Stimulated activated CD8-positive, alpha-beta memory T cell treated with anti-CD3 and anti-CD28 coated beads, Interleukin-7, amount 100 ng/mL, for 48 hours (primary cell): ENCODE measurements at places on chromosomes 11 and 22.

DNA sequence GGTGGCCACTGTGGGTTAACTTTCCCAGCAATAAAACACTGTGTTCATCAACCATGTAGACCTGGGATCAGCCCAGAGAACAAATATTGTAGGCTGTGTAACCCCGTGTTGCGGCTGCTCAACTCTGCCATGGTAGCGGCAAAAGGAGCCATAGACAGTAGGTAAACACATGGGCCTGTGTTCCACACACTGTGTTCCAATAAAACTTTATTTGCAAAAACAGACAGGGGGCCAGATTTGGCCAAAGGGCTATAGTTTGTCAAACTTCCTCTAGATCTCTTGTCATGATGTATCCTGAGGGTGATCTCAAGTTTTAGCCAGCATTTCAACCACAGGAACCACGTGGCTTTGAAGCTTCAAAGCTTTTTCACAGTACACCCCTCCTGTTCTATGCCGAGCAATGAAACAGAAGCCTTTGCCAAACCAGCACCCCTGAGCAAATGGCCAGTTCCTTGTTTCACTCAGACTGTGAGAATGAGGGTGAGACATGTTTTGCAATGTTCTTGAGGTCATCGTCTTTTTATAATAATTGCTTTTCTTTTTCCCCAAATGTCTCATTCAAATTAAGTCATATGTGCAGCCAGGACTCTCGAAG lies 49.9 kb upstream of the FADD start:
- DNase-seq = no peak

DNA sequence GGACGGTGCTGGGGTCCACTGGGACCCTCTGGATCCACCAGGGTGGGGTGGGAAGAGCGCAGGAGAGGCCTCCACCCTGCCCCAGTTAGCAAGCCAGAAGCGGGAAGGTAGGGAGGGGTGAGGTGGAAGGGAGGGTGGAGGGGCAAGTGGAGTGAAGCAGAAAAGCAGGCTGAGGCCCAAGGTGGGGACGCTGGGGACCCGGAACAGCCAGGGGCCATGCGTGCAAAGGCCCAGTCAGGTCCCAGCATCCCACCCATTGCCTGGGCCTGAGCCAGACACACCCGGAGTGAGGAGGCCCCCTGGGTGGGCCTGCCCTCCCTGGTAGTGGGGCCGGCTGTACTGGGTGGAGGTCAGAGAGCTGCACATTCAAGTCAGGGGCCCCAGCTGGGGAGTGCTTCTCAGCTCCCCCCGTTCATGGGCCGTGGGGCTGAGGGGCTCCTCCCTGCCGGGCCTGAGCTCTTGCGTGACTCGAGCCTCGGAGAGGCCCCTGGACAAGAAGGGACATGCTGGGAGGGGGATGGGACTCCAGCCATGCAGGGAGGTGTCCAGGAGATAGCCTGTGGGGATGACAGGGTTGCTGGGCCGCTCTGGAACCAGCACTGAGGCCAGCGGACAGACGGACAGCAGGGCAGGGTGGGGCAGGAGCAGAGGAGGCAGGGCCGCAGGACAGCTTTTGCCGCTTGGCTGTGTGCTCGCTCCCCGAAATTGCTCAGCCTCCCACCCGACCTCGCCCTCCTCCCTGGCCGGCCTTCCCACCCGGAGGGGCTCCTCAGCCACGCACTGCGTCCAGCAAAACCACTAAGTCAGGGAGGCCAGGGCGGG lies 7.7 kb downstream of the TNNT3 start:
- no peak for DNase-seq

DNA sequence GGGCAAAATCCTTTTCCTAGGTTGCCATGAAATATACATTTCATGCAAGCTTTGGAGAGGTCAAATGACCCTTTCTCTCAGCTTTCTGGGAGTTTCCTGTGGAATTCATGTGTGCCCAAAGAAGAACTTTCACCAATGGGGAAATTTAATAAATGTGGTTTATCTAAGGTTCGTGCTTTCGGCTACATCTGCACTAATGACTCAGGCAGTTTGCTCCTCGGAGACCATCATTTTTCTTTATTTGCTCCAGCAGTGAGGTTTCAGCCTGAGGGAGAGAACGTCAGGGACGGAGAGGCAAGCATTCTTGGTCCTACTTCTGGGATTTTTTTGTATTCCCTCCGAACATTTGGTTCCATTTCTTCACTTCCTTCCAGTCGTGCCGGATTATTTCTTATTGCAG lies 85.2 kb downstream of the FLI1 start:
- DNase-seq = no peak

DNA sequence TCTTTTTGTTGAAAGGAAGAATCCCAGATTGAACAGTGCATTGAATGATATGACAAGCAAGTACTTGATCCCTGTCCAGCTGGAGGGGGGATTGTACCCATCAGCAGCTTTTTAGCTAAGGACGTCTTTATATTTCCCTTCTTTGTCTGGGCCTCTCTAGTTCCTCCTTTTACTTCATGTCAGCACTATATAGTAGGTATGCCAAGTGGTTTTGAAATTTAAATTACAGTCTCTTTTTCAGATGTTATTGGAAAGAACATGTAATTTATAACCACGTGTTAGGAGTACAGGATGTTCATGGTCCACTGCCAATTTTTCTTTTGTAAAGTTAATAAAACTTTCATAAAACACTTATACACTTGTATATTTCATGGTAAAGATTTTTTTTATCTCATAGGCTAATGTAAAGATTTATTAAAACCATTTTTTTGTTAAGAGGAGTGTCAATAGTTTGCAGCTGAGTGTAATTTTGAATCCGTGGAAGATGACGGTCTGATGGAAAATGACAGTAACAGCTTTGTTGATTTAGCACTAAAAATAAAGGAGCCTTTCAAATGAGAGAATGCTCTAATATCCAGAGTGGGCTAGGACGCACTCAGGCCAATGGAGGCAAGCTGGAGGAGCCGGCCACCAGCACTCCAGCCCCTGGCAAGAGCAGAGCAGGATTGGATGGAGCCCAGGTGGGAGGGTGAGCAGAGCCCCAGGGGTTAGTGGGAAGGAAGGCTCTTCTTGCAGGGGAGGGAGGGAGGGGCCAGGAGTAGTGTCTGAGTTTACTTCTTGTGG lies 488.3 kb downstream of the INSC start:
- no peak for DNase-seq

DNA sequence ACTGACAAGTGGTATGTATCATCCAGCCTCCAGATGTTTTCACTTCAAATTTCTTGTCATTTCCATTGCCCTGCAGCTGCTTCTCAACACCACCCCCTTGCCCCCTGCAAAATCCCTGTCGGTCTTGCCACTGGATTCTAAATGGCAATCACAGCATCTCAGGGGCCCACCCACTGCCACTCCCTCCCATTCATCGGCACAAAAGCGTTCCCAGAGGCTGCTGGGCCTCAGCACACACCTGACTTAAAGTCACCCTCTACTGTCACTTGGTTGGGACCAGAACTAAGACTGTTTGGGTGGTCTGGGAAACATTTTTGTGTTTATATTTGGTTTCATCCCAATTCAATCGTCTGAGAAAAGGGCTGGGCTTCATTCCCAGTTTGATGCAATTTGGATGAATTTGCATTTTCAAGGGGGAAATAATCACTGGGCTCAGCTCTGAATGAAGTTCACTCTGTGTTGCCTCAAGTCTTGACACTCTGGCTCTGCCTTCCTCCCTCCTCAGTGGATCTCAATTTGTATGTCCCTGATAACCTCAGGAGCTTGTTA lies 27.1 kb downstream of the SYT13 start:
- DNase-seq = no peak

GRCh38 chr11:32006799-32007388 lies 84.0 kb upstream of the RCN1 start:
- DNase-seq = no peak

DNA sequence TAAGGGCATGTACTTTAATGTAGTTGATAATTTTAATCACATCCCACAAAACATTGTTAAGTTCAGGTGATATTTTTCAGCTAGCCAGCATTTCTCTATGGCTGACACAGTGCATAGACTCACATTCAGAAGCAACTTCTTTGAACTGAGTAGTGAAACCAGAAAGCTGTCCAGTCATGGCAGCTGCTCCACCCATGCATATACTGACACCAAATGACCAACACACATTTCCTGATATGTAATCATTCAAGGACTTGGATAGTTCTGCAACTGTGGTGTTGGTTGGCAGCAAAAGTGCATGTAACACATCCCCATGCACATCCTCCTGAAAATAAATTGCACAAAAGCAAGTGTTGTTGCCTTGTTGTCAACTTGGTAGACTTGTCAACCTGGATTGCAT lies 39.7 kb downstream of the CALCA start:
- DNase-seq = no peak

DNA sequence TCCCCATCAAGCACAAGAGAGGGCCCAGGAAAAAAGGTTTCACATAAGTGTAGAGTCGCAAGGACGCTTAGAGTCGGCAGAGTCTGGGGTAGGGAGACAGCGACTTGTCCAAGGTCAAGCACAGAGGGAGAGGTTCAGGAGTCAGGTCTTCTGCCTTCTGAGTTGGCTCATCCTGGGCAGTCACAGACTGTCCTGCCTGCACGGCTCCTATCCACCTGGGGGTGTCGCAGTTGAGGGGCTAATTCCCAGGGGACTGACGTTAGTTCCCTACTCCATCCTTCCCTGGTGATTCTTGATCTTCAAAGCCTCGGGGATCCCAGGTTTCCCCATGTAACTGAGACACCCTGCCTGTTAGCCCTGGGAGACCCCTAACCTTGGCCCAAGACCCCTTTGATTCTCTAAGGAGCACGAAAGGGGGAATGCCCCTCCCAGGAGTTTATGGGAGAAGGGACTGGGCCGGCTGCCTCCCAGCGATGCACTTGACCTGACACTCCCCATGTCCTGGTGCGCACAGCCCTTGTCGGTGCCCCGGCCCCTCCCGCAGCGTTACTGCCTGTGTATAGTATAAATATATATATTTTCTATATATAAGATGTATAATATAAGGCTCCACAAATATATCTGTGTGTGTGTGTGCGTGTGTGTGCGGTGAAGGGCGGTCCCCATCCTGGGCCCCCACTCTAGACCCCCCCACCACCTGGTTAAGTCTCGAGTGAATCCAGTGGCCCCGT lies 14.7 kb upstream of the TAB1 start:
- DNase-seq = no peak

DNA sequence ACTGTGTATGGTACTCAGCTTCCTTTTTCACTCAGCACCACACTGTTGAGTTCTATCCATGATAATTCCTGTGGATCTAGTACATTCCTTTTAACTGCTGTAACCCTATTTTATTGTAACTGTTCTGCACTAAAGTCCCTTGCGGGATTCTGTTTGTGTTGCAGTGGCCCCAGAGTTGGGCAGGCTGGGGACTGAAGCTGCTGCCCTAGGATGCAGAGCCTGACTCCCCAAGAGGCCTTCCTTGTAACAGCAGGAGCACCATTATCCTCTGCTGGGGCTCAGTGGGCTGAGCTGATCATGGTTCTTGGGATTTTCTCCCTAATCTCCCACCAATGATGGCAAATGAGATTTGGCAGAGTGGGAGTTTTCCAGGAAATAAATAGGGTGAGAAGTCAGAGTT lies 77.7 kb downstream of the CABIN1 start:
- DNase-seq = no peak

- DNase-seq = no peak
These were observed 57.8 kb upstream of the ZC3H12C start for GRCh38 chr11:110035357-110035756.

DNA sequence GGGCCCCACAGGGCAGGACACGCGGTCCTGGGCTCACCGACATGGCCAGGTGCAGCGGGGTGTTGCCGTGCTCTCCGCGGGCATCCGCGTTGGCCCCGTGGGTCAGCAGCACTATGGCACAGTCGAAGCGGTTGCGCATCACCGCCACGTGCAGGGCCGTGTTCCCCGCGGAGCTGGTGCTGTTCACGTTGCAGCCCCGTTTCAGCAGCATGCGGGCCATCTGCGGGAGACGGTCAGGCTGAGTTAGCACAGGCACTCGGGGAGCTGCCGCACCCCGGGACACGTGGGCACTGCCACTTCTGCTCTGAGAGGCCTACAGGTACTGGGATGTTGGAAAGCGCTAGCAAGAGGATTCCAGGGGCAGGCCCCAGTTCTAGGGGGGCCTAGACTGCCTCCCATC lies 22.3 kb upstream of the BAIAP2L2 start:
- DNase-seq = no peak

- DNase-seq = no peak
These were observed 392.2 kb downstream of the ETS1 start for GRCh38 chr11:128195057-128195751.

DNA sequence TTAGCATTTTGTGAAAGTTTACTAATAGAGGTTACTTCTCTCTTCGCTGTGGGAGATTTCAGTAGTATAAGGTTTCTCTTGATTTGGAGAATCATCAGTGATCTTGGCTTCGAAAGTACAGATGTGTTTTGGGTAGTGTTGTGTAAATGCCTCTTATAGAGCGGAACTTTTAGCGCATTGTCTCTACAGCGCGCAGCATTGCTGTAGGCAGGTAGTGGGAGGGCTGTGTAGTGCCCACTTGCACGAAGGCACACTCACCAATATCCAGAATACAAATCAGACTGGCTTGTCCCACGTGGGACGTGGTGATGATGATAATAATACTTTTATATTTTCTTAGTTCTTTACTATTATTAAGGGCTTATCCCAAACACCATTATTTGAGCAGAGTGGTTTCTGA lies 51.4 kb downstream of the FAM83F start:
- DNase-seq = no peak
